Activated CD8-positive, alpha-beta T cell treated with anti-CD3 and anti-CD28 coated beads for 36 hours (primary cell): ENCODE measurements at places on chromosomes 5 and 9. TPM values are rescaled to one million over a fixed set of nuclear protein-coding genes. Genes with fewer than 3 reads are reported as not detected.
A peak's percentile ranks its signal among the peaks of the same experiment; 100 is the strongest.

C5orf52 gene
- not detected for total RNA-seq

FCHO2 gene
- 1.0 TPM for total RNA-seq

LIX1 gene
- total RNA-seq = not detected

PDGFRB gene
- 0.58 TPM for total RNA-seq

GMCL2 gene
- not detected for total RNA-seq

RECK gene
- total RNA-seq = 6.5 TPM

SLC22A4 gene
- 0.88 TPM for total RNA-seq

SLC36A3 gene
- total RNA-seq = not detected

PAEP gene
- not detected for total RNA-seq

SPACA9 gene
- 1.9 TPM for total RNA-seq

DNA sequence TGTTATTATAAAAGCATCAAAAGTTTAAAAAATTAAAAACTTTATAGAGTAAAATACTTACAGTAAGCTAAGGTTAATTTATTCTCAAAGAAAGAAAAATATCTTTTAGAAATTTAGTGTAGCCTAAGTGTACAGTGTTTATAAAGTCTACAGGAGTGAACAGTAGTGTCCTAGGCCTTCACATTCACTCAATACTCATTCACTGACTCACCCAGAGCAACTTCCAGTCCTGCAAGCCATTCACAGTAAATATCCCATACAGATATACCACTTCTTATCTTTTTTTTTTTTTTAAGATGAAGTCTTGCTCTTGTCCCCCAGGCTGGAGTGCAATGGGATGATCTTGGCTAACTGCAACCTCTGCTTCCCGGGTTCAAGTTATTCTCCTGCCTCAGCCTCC, 73.1 kb upstream of the FST start:
- no peak for DNase-seq

GRCh38 chr5:87113861-87114260, 153.8 kb upstream of the RASA1 start:
- DNase-seq = no peak

GRCh38 chr9:134455537-134455933, 129.3 kb downstream of the RXRA start:
- DNase-seq = no peak

GRCh38 chr9:130078547-130078946, 24.8 kb downstream of the GPR107 start:
- DNase-seq = no peak

GRCh38 chr5:63959177-63959982, 2.9 kb downstream of the HTR1A start:
- DNase-seq = peak; percentile 5

DNA sequence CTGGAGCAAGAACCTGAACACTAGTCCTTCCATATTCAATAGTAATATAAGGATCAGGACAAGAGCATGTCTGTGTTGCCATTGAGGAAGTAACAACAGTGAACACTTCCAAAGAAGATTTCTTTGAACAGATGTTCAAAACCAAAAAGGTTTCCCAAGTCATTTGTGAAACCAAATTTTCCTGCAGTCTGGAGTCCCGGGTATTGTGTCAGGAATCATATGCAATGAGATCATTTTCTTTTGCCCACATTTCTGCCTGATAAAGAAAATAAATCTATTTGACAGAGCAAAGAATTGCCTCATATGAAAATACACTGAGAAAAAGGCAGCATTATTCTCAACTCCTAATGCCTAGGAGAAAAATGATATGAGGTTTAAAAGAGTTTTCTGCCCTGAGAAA, 151.7 kb downstream of the SNX18 start:
- no peak for DNase-seq

- no peak for DNase-seq
Observed at GRCh38 chr5:151808451-151809169, 36.9 kb downstream of the G3BP1 start.

DNA sequence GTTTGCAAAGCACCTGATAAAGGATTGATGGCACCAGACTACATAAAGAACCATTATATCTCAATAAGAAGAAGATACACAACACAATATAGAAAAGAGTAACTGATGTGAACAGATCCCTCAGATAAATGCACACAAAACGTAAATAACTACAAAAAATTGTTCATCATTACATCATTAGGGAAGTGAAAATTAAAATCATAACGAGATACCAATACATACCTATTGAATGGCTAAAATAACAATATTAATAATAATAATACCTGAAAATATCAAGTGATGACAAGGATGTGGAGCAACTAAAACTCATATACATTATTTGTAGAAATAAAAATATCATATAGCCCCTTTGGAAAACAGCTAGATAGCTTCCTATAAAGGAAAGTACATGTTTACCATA, 469.5 kb downstream of the DMRTA1 start:
- no peak for DNase-seq

GRCh38 chr9:83629433-83630104, 6.6 kb downstream of the IDNK start:
- no peak for DNase-seq

DNA sequence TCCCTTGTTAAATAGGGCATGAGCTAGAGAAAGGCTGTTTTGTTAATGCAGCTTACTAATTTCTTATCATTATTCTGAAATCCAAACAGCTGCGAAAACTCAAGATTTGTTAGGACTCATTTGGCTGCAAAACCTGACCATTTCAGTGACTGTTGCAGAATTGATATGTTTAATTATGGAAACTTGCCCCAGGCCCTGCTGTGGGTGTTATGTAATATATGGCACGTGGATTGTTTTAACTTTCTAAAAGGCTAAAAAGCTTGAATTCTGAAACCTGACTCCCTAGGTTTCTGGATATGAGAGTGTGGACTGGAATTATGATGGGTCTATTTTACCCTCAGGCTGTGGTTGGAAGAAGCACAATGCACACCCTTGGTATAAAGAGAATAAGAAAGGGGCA, 4.4 kb downstream of the IL9 start:
- DNase-seq = no peak

GRCh38 chr5:143217065-143217803, 186.3 kb downstream of the NR3C1 start:
- peak; percentile 36 for DNase-seq

- no peak for DNase-seq
Observed at GRCh38 chr5:61071526-61071925, 90.7 kb downstream of the SMIM15 start.

DNA sequence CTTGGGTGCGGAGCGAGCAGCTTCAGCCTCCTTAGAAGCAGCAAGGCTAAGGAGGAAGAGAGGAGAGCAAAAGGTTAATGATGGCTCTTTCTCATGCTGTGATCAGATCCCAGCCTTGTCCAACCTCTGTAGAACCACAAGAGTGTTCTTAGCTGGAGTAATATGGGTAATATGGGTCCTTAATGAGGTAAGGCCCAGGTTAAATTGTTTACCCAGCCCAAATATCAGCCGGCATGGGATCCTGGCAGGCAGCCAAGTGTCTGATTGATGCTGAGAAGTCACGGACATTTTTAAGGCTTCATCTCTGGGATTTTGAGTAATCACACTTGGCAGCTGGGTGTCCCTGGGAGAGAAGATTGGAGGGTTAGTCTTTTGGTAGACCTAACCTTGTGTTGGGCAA, 32.3 kb downstream of the GLRA1 start:
- no peak for DNase-seq

DNA sequence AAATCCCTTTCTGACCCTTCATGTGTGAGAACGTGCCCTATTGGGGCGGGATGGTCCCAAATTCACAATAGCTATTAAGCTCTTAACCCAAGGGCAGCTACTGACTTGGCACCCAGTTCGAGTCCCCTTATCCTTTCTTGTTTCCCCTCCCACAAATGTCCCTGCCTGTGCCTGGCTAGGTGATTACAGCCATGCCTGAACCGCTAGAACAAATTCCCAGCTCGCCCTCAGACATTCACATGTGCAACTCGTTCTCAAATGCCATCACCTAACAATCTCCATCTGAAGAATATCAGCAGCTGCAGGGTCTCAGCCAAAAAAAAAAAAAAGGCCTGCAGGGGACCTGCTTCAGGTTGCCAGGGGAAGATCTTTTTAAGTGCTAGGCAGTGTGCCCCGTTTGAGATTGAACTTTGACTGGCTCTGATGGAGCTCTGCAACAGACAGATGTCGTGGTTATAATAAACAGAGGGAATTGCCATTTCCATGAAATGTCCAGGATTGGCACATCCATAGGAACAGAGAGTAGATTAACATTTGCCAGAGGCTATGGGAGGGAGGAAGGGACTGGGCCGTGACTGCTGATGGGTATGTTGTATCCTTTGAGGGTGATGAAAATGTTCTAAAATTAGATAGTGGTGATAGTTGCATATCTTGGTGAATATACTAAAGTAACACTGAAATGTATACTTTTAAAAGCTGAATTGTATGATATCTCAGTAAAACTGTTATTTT, 347.2 kb upstream of the WWC1 start:
- DNase-seq = no peak

GRCh38 chr5:74055486-74056106, 429.6 kb downstream of the ARHGEF28 start:
- no peak for DNase-seq

DNA sequence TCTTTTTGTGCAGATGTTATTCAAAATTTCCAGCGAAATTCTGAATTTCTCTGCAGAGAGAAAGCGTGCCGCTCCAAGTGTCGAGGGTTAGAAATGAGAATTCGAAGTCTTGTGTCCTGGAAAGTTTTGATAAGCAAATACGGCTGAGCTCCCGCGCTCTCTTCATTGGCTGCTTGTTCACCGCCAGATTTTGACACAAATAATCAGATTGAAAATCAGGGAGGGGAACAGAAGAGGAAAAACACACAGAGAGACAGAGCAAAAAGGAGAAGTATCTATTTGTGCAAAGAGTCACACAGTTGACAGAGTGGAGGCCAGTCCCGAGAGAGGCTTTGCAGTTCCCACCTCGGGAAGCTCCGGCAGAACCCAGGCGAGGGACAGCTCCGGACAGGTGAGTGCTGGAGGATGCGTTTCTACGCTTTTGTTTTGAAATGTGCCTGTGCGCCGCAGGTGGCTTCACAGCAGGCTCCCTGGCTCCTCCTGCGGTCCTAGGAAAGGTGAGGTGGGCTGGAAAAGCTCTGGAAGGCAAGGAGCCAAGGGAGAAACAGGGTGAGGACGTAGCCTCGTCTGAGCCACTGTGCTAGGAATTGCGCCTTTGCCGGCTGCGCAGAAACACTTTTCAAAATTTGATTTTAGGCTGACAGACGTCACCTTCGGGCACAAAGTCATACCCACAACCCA, at the start of gene GFI1B:
GFI1B (plus strand) TSS at position 244 of the 681 bp plus-strand sequence. CDS start 7,985 bp downstream, outside the sequence.
- no peak for DNase-seq

- no peak for DNase-seq
Observed at GRCh38 chr5:106303911-106304310, 1366.8 kb downstream of the EFNA5 start.

GRCh38 chr5:177222269-177222668, 81.2 kb downstream of the RAB24 start:
- no peak for DNase-seq

- peak; percentile 53 for DNase-seq
Observed at GRCh38 chr5:59813761-59814536, 79.6 kb downstream of the PDE4D start.

DNA sequence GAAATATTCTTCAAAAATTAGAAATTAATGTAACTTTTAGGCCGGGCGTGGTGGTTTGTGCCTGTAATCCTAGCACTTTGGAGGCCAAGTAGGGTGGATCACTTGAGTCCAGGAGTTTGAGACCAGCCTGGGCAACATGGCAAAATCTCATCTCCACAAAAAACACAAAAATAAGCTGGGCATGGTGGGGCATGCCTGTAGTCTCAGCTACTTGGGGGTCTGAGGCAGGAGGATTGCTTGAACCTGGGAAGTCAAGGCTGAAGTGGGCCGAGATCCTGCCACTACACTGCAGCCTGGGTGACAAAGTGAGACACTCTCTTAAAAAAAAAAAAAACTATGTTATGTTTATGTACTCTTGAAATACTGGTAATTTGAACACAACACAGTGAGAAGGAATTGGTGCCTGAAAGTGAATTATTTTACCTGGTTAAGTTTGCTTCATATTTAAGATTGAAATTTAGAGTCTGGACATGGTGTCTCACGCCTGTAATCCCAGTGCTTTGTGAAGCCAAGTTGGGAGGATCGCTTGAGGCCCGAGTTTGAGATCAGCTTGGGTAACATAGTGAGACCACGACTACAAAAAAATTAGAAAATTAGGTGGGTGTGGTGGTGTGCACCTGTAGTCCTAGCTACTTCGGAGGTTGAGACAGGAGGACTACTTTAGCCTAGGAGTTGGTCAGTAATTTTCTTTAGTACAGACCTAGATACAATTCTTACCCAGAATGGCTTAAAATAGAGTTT, 15.0 kb downstream of the ARRDC3 start:
- no peak for DNase-seq

DNA sequence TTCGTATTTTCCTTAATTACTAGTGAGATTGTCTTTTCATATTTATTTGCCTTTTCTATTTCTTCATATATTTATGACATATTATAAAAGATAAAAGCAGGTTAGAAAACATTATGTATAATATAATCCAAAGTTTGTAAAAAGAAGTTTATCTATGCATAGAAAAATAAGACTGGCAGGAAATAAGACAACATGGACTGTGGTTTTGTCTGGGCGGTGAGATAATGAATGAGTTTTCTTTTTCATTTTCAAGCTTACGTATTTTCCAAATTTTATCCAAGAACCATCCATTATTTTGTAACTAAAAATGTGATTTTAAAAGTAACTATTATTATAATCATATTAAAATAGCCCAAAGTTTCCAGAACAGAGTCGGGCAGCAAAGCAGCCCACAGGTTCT, 109.8 kb upstream of the MVB12B start:
- no peak for DNase-seq

- DNase-seq = no peak
Observed at GRCh38 chr5:173391031-173391430, 62.8 kb upstream of the STC2 start.

DNA sequence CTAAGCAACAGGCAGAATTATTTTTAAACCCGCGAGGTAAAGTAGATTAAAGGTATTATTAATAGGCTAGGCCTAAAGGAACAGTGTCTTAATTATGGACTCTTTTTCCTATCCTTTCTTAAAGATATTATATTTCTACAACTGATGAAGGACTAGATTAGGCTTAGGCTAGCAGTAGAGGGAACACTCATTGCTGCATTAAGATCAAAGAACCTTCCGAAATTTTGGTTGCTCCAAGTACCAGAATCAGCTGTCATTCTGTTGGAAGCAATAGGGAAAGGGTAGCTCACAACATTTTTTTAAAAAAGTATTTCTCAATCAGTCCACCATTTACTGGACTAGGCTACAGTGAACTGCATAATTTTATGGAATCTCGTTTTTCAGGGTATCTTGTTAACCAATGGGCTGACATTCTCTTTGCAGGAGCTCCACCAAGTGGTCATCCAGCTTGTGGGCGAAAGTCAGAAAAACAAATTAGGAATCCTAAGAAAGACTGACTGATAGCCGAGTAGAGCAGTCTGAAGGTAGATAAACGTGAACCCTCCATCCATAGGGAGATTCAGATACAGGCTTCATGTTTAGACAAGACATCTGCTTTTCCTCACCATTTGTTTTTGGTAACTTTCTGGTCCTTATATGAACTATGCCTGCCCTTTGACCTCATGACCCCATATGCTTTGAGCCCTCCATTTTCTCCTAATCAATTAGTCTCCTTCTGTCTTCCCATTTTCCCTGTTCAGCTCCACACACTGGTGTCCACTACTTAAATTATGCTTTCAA, 103.6 kb upstream of the CHD1 start:
- peak; percentile 54 for DNase-seq

- no peak for DNase-seq
Observed at GRCh38 chr5:129569295-129569694, 109.2 kb downstream of the ADAMTS19 start.

GRCh38 chr5:148186248-148187003, 16.4 kb upstream of the SPINK6 start:
- DNase-seq = peak; percentile 2
